ENCODE measurements at places on chromosomes 12 and 14.

DNA sequence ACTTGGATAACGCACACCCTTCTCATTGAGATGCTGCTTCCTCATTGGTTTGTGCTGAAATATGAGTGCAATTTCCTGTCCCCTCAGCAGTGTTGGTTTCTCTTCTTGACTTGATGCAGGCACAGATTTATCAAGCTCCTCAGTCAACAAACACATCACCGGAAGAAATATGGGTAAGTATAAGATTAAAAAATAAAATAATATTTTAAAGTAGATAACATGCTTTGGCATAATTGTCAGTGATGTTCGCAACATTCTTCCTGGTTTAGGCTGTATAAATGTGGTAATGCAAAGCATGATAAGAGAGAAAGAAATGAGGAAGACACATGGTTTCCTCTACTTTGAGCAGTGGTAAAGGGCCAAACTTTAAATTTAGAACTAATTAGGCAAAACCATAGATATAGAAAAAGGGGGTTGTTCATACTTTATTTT, at the start of gene GPR65:
TSS of gene GPR65 (plus strand) at position 86 of the 432 bp plus-strand sequence. CDS start 5,713 bp downstream, outside the sequence.
- DNase-seq = no peak

DNA sequence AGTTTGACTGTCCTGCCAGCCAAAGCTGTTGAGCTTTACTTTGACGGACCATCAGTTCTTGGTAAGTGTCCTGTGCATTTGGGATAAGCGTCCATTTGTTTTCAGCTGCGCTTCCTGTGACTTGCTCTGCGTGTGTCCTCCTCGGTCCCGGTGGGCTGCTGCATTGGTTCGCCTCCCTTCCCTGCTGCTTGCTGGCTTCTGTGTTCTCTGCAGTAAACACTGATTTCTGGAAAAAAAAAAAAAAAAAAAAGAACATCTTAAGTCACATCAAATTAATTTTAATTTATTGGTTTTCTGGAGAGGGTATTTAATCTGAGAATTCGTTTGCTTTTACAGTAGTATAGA, 264.1 kb downstream of the SEC23A start:
- DNase-seq = no peak

DNA sequence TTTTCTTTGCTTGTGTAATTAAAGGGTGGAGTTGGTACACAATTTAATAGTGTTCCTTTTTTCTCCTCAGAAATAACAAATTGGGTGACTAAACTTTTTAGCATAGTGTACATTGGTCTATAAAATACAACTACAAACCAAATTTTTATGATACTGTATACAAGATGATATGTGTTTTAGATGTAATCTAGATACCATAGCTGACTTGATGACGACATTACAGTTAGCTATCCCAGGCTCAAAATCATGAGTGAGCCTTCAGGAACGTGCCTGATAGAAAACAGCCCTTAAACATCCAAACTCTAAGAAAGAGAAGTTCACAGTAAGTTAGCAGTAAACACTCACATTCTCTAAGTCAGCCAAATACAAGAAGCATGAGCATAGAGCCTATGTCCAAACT, 99.0 kb upstream of the SSTR1 start:
- no peak for DNase-seq

DNA sequence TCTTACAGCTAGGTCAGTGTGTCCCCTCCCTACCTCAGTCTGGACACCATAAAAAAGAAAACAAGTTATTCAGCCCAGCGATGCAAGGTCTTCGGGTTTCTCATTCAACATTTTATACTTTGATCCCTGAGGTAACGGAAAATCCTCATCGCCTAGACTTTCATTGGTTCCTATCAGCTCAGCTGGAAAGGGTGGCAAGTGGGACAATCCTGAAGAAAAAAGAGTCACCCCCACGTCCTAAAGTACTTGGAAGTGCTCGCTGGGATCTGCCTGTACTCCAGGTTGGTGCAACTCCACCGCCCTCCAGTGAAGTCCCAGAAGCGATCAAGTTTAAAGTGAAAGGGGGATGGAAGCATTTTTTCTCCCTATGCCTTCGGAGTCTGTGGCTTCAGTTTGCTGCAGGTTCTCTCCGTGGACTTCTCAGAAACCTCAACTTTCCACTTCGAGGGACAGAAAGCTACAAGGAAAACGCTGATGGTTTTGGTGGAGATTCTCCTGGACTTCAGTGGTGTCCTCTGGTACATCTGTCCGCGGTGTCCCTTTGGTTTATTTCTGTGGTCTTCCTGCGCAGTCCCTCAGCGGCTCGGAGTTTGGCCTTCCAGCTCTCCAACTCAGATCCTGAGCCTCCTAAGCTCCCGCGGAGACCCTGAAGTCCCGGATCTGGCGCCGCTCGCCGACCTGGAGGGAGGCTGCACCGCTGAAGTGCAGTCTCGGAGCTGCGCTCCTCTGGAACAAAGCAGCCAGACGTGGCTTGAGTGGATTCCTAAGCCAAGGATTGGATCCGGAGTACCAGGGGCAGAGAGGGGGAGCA, 1.8 kb upstream of the LRFN5 start:
- DNase-seq = no peak

DNA sequence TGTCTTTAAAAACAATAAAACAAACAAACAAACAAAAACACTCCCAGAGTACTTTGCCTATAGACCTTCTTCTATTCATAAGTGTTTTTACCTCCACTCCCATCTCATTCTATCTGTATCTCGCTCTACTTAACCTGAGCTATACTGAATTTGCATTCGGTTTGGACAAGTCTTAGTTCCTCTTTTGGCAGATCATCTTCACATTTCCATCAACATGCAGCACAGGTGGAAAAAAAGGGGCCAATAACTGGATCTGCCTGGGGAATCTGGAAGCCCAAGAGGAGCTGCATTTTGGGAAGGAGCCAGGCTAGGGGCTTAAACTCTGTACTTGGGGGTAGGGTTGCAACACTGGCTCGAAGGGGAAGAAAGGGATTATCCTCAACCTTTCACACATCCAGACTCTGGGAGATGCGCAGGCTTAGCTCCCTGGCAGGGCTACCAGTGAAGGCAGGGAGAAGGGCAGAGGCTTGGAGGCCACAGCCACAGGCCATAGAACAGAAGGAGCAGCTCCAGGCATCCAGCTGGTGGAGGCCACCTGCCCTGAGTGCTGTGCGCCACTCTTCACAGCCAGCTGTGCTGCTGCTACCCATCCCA, 4.1 kb downstream of the NINJ2 start:
- DNase-seq = no peak

GRCh38 chr12:75716291-75717025, 205.0 kb upstream of the KRR1 start:
- no peak for DNase-seq

DNA sequence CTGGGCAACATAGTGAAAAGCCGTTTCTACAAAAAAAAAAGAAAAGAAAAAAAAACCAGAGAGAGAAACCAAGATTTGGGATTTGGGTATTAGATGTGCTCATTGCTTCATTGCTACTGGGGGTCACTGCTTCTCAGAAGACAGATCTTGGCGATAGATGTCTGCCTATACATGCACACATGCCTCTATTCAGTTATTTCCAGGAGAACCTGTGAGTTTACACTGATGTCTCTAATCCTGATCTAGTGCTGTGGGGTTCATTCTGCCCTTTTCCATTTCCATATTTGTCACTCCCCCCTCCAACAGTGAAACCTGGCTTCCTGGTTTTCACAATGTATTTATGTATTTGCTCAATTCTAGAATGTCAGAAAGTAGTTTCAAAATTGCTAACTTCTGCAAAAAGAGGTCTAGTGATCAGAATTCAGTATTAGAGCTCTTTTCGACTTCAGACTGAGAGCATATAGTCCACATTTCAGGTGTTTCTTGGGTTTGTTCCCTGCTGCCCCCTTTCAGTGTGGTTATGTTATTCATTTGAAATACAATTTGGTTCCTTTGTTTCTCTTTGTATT, 111.0 kb downstream of the SLC25A47 start:
- no peak for DNase-seq

DNA sequence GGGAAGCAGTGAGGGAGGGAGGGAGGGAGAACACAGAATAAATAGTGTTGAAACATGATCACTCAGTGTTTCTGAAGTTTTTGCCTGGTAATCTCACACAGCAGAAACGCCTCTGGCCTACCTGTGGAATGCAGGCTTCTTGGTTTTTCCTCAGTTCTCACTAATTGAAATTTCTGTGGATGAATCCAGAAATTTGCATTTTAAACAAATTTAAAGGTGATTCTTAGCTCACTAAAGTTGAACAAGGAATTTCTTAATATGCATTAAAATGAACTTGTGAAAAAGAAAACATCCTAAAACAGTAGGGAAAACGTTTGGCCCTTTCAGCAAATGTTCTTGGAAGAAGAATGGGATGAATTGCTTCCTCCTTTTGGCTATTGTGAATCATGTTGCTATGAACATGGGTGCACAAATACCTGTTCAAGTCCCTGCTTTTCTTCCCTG, 1.4 kb downstream of the RNASE9 start:
- DNase-seq = no peak

- no peak for DNase-seq
Measured at GRCh38 chr14:38616959-38617358, 361.1 kb upstream of the CLEC14A start.

DNA sequence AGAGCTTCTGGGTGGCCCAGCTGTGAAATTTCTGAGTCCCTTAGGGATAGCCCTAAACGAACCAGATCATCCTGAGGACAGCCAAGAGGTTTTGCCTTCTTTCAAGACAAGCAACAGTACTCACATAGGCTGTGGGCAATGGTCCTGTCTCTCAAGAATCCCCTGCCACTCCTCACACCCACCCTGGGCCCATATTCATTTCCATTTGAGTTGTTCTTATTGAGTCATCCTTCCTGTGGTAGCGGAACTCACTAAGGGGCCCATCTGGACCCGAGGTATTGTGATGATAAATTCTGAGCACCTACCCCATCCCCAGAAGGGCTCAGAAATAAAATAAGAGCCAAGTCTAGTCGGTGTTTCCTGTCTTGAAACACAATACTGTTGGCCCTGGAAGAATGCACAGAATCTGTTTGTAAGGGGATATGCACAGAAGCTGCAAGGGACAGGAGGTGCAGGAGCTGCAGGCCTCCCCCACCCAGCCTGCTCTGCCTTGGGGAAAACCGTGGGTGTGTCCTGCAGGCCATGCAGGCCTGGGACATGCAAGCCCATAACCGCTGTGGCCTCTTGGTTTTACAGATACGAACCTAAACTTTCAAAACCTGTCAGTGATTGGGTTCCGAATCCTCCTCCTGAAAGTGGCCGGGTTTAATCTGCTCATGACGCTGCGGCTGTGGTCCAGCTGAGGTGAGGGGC, 38.9 kb downstream of the DAD1 start:
- DNase-seq = no peak

DNA sequence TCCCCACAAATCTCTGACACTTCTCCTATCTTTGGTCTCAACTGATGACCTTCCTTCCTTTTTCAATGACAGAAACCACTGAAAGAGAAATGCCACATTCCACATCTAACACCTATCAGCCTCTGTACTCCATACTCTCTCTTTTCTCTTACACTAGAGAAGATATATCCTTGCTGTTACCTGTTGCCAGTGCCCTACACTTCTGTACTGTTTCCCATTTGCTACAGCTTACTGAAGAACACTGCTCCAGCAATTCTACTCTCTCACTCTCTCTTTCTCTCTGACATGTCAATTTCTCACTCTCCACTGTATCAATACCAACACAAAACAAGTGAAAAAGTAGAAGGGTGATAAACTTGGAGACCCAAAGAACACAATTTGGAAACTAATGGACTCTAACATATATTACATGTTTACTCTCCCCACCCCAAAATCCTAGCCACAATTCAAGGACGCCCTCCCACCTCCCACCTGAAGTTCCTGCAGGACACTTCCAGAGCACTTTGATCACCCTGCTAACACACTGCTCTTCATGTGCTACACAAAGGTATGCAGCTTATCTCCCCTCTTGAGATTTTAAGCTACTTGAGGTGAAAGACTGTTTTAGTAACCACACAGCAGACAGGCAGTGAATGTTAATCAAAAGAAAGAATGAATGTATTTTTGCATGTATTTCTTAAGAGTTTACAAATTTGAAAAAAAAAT, 95.0 kb downstream of the MED13L start:
- DNase-seq = no peak

DNA sequence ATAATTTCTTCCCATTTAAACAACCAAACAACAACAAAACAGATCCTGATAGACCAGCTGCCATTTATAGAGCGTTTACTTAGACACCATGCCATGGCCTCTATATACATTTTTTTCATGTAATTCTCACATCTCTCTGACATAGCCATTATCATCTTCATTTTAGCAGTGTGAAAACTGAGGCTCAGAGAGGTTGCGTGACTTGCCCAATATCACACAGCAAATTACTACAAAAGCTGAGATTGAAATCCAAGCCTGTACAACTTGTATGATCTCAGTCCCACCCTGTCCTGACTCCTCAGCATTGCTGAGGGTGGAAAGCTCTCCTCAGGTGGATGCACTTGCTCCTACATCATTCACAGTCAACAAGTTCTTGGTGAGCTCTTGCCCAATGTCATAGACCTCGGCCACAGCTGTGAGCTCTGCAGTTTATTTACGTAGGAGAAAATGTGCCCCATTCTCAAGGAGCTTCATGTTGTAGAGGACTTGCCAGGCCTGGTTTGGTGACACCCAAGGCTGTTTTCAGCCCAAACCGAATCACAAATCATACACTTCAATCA, 55.5 kb downstream of the CRACR2A start:
- no peak for DNase-seq

DNA sequence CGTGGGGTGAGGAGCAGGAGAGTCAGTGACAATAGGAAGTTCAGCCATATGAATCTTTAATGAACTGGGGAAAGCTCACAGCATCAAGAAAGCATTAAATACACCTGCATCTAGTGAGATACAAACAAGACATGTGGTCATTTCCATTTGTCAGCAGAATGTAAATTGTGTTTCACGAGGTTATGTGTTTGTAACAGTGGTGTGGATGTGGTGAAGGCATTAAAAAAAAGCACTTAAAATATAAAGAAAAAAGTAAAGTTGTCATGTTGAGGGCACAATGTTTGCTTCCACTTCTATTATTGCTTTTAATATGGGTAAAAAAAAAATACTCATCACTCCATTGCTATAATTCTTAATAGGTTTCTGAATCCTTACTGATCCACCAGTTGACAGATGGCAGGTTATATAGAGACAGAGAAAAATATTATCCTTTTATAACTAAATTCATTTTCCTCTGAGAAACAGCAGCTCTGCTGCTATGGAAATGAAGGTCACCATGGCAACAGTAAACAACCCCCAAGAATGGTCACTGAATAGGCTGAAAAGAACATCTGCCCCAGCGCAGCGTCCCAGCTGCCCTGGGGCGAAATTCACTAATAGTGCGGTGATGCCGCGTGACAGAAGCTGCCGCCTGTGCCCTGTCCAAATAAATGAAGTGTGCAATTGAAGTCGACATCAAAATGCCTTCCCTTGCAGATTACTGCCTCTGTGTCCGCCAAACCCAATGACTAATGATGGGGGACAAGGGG, 226.1 kb downstream of the FOXN3 start:
- DNase-seq = no peak

GRCh38 chr12:26554332-26554731, 278.7 kb downstream of the ITPR2 start:
- DNase-seq = no peak
